Calu3 (cell line): ENCODE measurements at places on chromosomes 12 and 14. TPM values are rescaled to one million over a fixed set of nuclear protein-coding genes. Genes with fewer than 3 reads are reported as not detected.

The KRT78 gene
- total RNA-seq, result 0.59 and 0.69 TPM in 2 replicates

DNA sequence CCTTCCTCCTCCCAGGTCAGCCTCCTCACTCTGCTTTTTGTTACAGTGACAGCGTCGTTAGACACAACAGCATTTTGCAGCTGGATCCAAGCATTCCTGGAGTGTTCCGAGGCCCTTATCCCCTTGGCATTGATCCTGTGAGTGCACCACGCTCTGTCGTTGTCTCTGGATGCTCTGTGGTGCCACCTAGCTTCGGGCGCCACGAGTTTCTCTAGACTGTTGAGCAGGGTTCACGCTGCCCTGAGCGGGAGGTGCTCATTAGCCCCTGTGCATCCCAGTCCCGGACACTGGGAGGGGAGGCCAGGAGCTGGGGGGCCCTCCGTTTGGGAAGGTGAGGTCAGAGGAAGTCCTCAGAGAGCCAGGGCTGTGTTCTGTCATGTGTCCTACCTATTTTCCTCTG, 17.3 kb upstream of the DNAH10 start:
- no peaks in the 10 kb centered on the region for H3K4me1 ChIP-seq
- H3K36me3 ChIP-seq, result peaks cover 23% of the 10 kb centered on the region
- no peak overlapping the region for H3K4me3 ChIP-seq
- no peak overlapping the region for H3K27ac ChIP-seq
- H3K27me3 ChIP-seq, result no peaks in the 10 kb centered on the region
- DNase-seq, result no peak

DNA sequence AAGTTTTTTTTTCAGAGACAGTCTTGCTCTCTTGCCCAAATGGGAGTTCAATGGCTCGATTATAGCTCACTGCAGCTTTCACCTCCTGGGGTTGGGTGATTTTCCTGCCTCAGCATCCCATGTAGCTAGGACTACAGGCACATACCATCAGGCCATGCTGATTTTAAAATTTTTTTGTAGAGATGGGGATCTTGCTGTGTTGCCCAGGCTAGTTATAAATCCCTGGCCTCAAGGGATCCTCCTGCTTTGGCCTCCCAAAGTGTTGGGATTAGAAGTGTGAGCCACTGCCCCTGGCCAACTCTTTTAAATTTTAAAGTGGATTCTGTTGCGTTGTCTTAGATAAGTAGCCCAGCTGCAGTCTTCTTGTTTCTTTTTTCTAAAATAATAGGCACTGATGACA, 115.8 kb downstream of the RAD51B start:
- H3K4me1 ChIP-seq, result peaks cover 13% of the 10 kb centered on the region
- no peak overlapping the region for H3K27ac ChIP-seq
- no peak overlapping the region for H3K4me3 ChIP-seq
- no peak for DNase-seq
- H3K27me3 ChIP-seq, result no peaks in the 10 kb centered on the region
- H3K36me3 ChIP-seq, result no peaks in the 10 kb centered on the region

- H3K27ac ChIP-seq, result no peak overlapping the region
- no peak for DNase-seq
- no peaks in the 10 kb centered on the region for H3K4me1 ChIP-seq
- H3K27me3 ChIP-seq, result no peaks in the 10 kb centered on the region
- peaks cover 19% of the 10 kb centered on the region for H3K36me3 ChIP-seq
Measured at GRCh38 chr12:123659996-123660727, 10.8 kb upstream of the TCTN2 start.

DNA sequence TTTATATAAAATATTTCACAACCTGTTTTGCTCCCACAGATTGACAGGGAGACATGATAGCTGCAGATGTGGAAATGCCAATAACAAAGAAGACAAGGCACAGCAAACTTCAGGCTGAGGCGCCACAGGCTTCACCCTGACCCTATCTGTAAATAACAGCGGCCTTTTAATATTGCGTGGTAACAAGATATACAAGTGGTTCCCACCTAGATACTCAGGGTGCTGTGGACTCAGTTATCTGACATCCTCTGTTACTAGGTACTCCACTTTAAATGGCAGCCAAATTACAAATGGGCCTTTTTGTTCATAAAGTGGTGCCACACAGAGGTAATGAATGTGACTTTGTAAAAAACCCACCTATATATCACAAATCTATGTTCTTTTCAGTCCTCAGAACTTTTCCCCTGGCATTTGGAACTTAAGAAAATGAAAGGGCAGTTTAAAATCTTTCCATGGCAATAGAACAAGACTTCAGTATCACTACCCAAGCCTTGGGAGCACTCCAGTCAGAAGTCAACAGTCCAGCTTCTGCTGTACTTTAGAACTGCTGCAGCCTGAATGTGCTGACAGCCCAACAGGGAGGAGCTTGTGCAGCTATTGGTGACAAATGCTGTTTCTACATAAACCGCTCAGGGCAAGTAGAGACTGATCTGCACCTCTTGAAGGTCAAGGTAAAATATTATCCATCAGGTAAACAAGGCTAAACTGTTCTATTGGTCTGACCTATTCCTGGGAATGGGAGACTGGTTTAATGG, 86.2 kb upstream of the DCD start:
- H3K36me3 ChIP-seq, result no peaks in the 10 kb centered on the region
- no peak overlapping the region for H3K27ac ChIP-seq
- H3K4me3 ChIP-seq, result no peak overlapping the region
- H3K4me1 ChIP-seq, result no peaks in the 10 kb centered on the region
- peaks cover 62% of the 10 kb centered on the region for H3K27me3 ChIP-seq

DNA sequence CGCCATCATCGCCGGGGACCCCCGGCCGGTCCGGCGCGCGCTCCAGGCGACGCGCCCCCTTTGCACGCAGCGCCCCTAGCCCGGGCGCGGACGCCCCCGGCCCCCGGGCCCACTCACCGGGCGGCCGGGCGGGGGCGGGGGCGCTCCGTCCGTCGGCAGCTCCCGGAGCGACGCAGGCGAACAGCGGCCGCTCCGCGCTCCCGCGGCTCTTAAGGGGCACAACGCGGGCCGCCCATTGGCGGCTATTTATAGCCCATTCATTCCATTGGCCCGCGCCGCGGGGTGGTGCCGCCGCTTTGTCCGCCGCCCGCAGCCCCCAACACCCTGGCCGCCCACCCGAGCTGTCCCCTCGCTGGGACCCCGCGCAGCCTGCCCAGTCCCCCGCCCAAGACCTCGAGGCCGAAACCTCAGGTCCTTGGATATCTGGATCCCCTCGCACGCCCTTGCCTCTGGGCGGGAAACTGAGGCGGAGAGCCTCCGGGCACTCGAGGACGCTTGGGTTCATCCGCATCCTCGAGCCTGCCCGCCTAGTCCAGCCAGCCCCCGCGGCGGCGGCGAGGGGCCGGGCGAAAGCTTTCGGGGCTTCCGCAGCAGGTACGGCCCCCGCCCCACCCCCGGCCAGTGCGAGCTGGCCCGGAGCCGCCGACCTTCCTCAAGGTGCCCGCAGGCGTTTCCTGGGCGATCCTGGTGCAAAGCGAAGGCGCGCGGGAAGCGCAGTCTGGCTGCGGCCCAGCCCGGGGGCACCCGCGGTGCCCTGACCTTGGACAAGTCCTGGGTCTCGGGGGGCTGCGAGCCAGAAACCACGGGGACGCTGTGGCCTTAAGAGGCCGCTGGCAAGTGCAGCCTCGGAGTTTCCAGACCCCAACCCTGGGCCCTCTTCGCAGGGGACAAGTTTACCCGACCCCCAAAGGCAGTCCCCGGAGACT, at the start of gene CKB:
CKB (minus strand) TSS at position 182 of the 926 bp plus-strand sequence. CDS start 337 bp downstream, outside the sequence.
- peak; percentile 54 for DNase-seq
- peaks cover 34% of the 10 kb centered on the region for H3K36me3 ChIP-seq
- H3K27me3 ChIP-seq, result no peaks in the 10 kb centered on the region

- H3K36me3 ChIP-seq, result no peaks in the 10 kb centered on the region
- peaks cover 81% of the 10 kb centered on the region for H3K27me3 ChIP-seq
- H3K27ac ChIP-seq, result no peak overlapping the region
- DNase-seq, result no peak
- H3K4me3 ChIP-seq, result no peak overlapping the region
Measured at GRCh38 chr14:96634896-96635295, 132.7 kb downstream of the PAPOLA start.

The BDKRB1 gene
- not detected in 2 replicates for total RNA-seq

The PUS7L gene
- 10.2 and 15.5 TPM in 2 replicates for total RNA-seq

DNA sequence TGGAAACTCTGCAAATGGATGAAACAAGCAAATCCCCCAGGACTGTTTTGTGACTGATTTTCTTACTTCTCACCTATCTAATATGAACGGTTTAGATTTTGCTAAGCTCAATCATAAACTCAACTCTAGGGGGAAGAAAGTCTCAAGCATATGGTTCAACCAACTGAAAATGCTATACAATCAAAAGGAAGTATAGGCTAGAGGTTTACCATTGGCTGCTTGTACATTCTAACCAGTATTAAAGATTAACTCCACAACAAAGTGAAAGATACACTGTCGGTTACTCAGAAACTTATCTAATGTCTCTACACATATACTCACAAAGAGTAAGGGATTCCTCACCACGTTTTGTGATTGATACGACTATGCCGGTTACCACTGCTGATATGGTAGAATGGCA, 281.8 kb upstream of the SOX5 start:
- peaks cover 8% of the 10 kb centered on the region for H3K4me1 ChIP-seq
- no peak overlapping the region for H3K4me3 ChIP-seq
- peaks cover 4% of the 10 kb centered on the region for H3K36me3 ChIP-seq
- no peaks in the 10 kb centered on the region for H3K27me3 ChIP-seq

GRCh38 chr14:67524634-67524963, 8.5 kb upstream of the PLEKHH1 start:
- DNase-seq, result peak; percentile 23
- peaks cover 85% of the 10 kb centered on the region for H3K27me3 ChIP-seq
- no peak overlapping the region for H3K4me3 ChIP-seq
- no peaks in the 10 kb centered on the region for H3K36me3 ChIP-seq
- no peak overlapping the region for H3K27ac ChIP-seq

The C12orf50 gene
- total RNA-seq, result 0.33 TPM in 1 of 2 replicates, not detected in the other

DNA sequence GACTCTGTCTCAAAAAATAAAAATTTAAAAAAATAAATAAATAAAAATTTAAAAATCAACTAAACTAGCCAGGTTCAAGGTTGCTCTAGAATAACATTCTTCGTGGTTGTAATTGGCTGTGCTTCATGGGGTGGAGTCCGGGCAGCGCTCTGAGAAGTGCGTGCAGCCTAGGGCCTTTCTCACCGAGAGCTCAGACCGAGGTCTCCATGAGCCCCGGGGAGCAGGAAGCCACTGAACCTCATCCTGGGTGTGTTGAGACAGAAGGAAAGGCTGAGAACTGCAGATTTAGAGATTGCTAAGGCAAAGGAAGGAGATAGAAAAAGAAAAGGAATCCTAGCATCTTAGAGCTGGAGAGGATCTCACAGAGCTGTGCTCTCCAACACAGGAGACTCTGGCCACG, 14.7 kb downstream of the P2RX4 start:
- no peak overlapping the region for H3K27ac ChIP-seq
- H3K4me1 ChIP-seq, result peaks cover 13% of the 10 kb centered on the region
- no peak overlapping the region for H3K4me3 ChIP-seq
- no peaks in the 10 kb centered on the region for H3K27me3 ChIP-seq
- peaks cover 27% of the 10 kb centered on the region for H3K36me3 ChIP-seq
- no peak for DNase-seq

The WSCD2 gene
- not detected in 2 replicates for total RNA-seq

The LRRC10 gene
- not detected in 2 replicates for total RNA-seq
